ENCODE measurements at places on chromosomes 7 and 10. TPM values are rescaled to one million over a fixed set of nuclear protein-coding genes. Genes with fewer than 3 reads are reported as not detected.

Gene TEX47
- not detected for total RNA-seq

Gene ADRB1
- total RNA-seq: not detected

Gene TLL2
- total RNA-seq: 0.11 TPM

Gene DGKI
- 0.04 TPM for total RNA-seq

Gene CFTR
- total RNA-seq: 0.90 TPM

Gene GRM3
- total RNA-seq: 0.29 TPM

Gene NRCAM
- 10.3 TPM for total RNA-seq

Gene MINDY4
- total RNA-seq: 7.2 TPM

Gene CRYGN
- 3.9 TPM for total RNA-seq

Gene ELOVL3
- not detected for total RNA-seq

Gene DNAH11
- total RNA-seq: 0.99 TPM

Gene CLDN12
- 57.6 TPM for total RNA-seq

Gene TMEM196
- total RNA-seq: not detected

Gene WEE2
- total RNA-seq: not detected

Gene PDGFA
- total RNA-seq: 11.4 TPM

Gene WDR86
- total RNA-seq: 69.8 TPM

Gene NPY4R
- not detected for total RNA-seq

Gene LRRD1
- total RNA-seq: not detected

Gene OR6B1
- total RNA-seq: not detected

Gene MYOZ1
- total RNA-seq: 1.6 TPM

Gene TAC1
- not detected for total RNA-seq

Gene NPSR1
- not detected for total RNA-seq

Gene GDF2
- total RNA-seq: not detected

Gene ATG9B
- 1.2 TPM for total RNA-seq

Gene OR2A42
- not detected for total RNA-seq

Gene FOXI2
- total RNA-seq: 1.3 TPM

Gene GRID1
- 0.42 TPM for total RNA-seq

Gene ICA1
- 53.3 TPM for total RNA-seq

Gene PILRA
- total RNA-seq: 2.1 TPM

Gene CYP3A4
- not detected for total RNA-seq

Gene TAS2R41
- total RNA-seq: not detected

Gene SH2D4B
- total RNA-seq: 0.13 TPM

Gene VDAC2
- 294 TPM for total RNA-seq

Gene AGR2
- not detected for total RNA-seq

Gene TWIST1
- total RNA-seq: 1.5 TPM

Gene SAP25
- 5.8 TPM for total RNA-seq

Gene NODAL
- total RNA-seq: 19.2 TPM

Gene KIAA1549
- 14.6 TPM for total RNA-seq

Gene DDIT4
- total RNA-seq: 976 TPM

Gene ZC3HAV1L
- 12.0 TPM for total RNA-seq

Gene INA
- total RNA-seq: 3.7 TPM

Gene NRF1
- total RNA-seq: 22.9 TPM

Gene EEPD1
- 9.7 TPM for total RNA-seq

Gene FRMPD2
- total RNA-seq: 1.5 TPM

Gene TFPI2
- 3.1 TPM for total RNA-seq

Data from endodermal cell (in vitro differentiated cells).